Inflammatory macrophage (primary cell): ENCODE measurements at places on chromosomes 16 and 17.

GRCh38 chr17:39939588-39940419, 12.3 kb downstream of the LRRC3C start:
- peak; percentile 42 for DNase-seq

DNA sequence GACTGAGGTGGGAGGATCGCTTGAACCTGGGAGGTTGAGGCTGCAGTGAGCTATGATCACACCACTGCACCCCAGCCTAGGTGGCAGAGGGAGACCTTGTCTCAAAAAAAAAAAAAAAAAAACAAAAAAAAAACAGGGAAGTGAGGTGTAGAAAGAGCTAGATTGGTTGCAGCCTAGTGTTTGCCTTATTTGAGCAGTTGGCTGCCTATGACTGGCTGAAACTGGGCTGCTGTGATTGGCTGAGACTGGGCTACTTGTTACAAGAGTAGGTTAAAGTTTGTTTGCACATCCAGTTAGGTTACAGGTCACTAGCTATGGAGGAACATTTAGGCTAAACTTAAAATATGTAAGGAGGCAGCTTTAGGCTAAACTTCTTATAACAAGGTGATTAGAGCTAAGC, 5.7 kb downstream of the DHRS7B start:
- DNase-seq = peak; percentile 48

DNA sequence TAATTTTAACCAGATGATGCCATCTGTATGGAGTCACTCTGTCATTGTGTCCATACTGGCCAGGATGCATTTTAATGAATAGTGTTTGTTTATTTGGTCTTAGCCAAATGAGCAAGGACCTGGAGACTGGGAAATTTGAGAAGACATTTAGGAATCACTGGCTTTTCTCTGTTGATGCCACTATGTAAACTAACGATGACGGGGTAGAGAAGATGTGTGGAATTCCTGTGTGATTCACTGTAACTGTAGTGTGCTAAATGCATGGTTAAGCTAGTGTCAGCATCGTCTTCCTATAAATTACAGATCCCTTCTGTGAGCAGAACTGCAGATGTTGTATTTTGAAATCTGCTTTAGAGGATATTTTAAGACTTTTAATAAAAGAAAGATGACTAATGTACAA, 66.6 kb downstream of the NOS2 start:
- DNase-seq = no peak

DNA sequence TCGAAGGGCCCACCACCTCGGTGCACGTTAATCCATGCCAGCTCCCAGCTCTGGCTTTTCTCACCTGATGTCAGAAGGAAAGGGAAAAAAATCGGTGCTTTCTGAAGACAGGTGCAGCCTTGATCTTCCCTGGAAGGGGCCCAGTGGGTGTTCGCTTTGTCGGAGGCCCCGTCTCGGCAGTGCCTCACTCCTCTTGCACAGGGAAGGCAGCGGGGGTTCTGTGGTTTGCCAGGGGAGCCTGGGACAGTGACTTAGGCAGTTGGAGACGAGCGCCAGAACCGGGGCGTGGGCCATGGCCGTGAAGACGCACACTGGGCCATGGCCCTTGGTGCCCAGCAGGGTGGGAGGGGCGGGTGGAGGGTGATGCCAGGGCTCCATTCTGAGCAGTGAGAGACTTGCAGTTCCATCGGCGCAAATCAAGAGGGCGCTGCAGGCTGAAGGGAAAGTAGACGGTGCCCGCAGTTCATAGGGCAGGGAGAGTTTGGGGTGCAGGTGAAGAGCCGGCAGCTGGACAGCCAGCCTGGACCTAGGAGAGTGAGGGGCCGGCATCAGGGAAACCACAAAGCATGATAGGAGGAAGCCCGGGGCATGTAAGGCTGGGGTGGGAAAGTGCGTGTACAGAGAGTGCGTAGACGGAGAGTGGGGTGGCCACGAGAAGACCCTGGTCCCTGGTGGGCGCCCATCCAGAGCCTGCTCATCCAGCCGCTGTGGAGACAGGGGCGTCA, 101.3 kb upstream of the CHMP6 start:
- no peak for DNase-seq

- no peak for DNase-seq
These were observed 6.3 kb upstream of the MMP28 start for GRCh38 chr17:35801583-35802224.

DNA sequence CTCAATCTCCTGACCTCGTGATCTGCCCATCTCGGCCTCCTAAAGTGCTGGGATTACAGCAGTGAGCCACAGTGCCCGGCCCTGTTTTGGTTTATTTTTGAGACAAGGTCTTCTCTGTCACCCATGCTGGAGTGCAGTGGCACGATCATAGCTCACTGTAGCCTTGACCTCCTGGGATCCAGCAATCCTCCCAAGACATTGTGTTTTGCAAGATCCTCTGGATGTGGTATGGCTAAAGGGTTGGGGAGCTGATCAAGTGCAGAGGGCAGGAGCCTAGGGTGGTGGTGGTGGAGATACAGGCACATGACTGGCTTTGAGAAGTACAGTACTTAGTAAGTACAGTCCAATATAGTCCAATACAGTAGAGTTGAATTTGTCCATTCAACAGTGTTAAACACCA, 16.6 kb upstream of the TNS4 start:
- DNase-seq = no peak

GRCh38 chr16:31367853-31368252, 12.9 kb downstream of the ITGAX start:
- peak; percentile 90 for DNase-seq

DNA sequence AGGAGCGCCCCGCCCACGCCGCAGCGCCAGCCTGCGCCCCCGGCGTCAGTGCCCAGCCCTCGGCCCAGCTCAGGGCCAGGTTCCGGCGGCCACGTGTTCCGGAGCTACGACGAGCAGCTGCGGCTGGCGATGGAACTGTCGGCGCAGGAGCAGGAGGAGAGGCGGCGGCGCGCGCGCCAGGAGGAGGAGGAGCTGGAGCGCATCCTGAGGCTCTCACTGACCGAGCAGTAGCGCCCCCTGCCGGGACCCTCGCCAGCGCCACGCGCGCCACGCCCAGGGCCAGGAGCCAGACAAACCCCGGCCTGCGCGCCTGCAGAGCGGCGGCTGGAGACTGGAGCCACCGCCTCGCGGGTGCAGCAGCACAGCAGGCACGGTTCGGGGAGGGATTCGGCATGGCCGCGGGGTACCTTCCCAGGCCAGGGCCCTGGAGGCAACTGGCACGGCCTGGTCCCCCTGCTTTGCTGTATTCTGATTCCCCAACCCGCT, 9.3 kb downstream of the CORO6 start:
- DNase-seq = peak; percentile 95

DNA sequence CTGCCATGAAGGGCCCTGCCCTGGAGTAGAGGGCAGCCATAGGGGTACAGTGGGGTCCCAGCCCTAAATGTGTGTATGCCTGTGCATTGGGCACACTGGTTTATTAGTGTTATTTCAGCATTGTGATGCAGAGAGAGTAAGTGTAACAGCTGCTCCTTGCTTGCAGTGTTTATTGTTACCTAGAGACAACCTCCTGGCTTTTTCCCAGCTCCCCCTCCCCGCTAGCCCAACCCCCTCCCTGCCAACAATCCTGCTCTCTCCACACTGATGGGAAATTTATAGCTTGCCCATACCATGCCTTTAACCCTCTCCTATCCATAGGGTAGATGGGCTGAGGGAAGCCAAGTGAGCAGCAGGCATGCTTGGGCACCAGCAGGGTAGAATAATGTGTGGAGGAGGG, 51.3 kb downstream of the NEUROD2 start:
- DNase-seq = no peak

GRCh38 chr16:15897834-15898254, 9.4 kb upstream of the CEP20 start:
- no peak for DNase-seq
